ENCODE measurements at places on chromosomes 1 and 21.

GRCh38 chr21:36207577-36208320 lies 51.1 kb downstream of the DOP1B start:
- DNase-seq: no peak

DNA sequence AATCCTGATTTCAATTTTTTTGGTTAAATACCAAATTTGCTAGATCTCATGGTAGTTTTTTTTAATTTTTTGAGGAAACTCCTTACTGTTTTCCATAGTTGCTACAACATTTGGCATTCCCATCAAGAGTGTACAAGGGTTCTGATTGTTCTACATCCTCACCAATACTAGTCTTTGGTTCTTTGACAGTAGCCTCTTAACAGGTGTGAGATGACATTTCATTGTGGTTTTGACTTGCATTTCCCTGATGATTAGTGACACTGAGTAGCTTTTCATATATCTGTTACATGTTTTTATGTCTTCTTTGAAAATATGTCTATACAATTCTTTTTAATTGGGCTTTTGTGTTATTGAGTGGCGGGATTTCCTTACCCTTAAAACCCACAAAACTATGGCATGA lies 20.9 kb upstream of the RGS13 start:
- no peak for DNase-seq

DNA sequence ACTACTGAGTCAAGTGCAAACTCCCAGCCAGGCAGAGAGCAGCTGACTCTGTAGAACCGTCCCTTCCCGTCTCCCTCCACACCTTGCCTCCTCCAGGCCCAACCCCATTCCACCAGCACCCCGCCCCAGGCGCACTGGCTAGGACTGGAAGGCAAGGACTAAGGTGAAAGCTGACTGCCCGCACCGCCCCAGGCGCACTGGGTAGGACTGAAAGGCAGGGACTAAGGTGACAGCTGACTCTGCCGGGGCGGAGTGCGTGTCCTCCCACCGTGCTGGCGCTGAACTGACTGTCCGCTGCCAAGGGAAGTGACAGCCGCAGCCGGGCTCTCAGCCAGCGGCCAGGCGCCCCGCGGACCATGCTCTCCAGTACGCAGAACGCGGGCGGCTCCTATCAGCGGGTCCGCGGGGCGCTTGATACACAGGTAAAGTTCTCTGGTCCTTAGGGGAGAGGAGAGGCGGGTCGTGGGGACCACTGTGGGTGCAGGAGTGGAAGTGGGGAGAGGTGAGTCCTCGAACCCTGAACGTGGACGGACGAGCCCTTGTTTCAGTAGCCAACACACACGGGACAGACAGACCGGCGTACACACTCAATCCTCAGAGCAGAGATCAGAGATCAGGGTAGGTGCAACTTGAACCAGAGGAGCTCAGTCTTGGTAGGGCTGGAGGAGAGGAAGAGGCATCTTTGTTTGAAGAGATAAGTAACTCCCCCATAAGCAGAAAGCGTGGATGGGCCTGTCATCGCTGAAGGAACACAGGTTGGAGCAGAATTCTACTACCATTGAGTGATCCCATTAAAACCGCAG lies 58.0 kb downstream of the RBM11 start:
- DNase-seq: no peak

DNA sequence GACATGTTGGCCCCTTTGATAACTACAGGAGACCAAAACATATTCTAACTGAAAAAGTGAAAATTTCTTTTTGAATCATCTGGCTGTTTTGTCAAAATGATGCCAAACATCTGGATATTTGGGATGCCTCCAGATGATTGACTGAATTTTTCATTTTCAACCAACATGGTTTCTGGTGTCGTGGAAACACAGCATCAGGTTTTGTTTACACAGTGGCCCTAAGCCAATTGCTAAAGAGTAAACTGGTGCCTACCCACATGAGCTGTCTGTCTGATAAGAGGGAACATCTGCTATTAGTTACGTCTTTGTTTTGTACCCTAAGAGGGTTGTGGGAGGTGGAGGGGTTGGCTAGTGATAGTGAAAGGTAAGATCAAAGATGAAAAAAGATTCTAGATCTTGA lies 204.8 kb downstream of the KCNK2 start:
- DNase-seq: no peak

DNA sequence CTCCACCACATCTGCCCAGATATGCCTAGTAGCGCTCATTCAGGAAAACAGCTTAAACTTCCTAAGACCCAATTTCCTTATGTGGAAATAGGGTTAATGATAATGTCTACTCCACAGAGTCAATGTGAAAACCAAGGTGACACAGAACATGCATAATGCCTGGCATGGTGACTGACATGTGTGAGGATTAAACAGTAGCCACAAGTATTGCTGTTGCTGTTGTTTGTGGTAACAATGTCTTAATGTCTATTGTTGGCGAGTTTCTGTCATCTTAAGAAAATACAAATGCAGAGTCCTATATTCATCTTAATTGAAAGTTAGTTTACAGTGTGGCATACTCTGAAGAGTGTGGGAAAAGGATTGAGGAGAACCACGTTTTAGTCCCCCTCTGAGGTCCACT lies 75.6 kb upstream of the NGF start:
- DNase-seq: no peak

GRCh38 chr1:176193663-176194062 lies 13.4 kb downstream of the COP1 start:
- DNase-seq: no peak

- DNase-seq: no peak
These were observed 42.5 kb upstream of the IL10 start for GRCh38 chr1:206814716-206815341.

DNA sequence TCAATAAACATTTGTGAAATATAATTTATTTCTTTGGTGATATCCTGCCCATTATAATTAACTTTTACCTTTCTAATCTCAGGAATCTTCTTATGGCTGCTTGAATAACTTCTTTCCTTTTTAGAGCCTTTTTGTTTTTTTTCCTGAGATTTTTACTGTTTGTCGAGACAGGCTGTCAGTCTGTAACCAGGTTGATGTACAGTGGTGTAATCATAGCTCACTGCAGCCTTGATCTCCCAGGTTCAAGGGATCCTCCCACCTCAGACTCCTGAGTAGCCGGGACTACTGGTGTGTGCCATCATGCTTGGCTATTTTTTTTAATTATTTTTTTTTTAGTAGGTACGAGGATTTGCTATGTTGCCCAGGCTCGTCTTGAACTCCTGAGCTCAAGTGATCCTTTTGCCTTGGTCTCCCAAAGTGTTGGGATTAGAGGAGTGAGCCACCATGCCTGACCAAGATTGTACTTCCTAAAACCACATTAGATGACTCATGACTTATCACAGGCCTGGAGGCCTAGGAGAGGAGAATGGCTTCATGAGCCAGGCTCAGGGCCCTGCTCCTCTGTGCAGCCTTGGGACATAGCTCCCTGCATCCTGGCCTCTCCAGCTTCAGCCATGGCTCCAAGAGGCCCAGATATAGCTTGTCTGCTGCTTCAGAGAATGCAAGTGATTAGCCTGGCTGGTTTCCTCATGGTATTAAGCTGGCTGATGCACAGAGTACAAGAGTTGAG lies 48.6 kb downstream of the CTH start:
- DNase-seq: no peak
